ENCODE measurements at places on chromosomes 5 and 9. TPM values are rescaled to one million over a fixed set of nuclear protein-coding genes. Genes with fewer than 3 reads are reported as not detected.
A peak's percentile ranks its signal among the peaks of the same experiment; 100 is the strongest.

DNA sequence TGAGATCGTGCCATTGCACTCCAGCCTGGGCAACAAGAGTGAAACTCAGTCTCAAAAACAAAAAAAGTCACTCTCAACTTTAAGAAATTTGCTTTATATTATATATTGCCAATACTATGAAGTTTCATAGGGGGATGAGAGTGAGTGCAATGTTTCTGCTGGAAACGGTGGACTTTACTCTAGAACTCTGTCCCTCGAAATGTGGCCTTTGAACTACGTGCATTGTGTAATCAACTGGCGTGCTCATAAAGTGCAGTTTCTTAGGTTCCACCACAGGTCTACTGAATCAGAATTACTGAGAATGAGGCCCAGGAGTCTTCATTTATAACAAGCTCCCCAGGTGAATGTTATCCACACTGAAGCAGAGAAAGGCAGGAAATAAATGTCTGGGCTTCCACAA is 24.1 kb downstream of the OR2K2 start:
- no peak for DNase-seq

- DNase-seq = no peak
These were observed 586.4 kb downstream of the LRRC70 start for GRCh38 chr5:63164838-63165535.

DNA sequence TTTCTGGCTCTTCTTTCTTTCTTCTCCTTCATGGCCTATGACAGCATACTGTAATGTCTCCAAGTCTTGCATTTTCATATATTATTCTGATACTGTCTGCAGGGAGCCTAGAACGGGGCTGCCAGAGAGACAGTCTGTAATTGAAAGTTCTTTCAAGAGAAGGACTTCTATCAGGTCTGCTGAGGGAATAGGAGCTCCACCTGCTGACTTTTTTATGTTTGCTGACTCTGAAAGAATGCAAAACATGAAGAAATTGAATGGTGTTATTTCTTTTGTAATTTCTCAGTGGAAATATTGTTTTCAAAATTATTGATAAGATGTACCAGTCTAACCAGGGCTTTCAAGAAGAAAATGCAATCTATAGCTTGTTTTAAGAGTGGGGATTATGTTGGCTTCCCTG is 121.9 kb upstream of the RFX3 start:
- DNase-seq = no peak

GRCh38 chr5:172671091-172671490 is 30.0 kb downstream of the NEURL1B start:
- DNase-seq = no peak

- no peak for DNase-seq
These were observed 465.2 kb downstream of the GADD45G start for GRCh38 chr9:90070056-90070455.

DNA sequence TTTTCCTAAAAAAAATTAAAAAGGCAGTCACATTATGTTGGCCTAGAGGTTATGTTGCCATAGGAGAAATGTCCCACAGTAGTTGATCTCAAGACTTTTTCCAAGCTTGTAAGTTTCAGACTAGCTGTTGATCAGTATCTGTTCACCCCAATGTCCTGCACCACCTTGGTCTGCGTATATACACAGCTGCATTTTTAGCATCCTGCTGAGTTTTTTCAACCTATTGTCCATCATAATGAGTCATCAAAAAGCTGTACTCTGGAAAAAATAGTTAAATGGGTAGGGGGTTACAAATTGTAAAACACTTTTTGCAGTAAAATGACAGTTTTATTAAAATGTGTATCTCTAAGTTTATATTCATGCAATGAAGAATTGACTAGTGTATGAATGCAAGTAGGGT is 53.2 kb upstream of the TMEM171 start:
- DNase-seq = no peak

DNA sequence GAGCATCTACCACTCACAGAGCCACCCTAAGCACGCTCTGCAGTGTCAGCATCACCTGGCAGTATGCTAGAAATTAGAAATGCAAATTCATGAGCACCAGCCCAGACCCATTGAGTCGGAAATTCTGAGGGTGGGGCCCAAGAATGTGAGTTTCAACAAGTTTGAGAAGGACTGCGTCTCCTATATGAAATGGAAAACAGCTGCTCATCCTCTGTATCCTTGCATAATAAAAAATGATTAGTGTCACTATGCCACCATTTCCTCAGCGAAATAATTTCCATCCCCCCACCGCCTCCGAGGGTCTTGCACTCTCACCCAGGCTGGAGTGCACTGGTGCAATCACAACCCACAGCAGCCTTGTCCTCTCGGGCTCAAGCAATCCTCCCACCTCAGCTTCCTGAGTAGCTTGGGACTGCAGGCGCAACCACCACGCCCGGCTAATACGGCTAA is 1.3 kb upstream of the IQGAP2 start:
- no peak for DNase-seq

DNA sequence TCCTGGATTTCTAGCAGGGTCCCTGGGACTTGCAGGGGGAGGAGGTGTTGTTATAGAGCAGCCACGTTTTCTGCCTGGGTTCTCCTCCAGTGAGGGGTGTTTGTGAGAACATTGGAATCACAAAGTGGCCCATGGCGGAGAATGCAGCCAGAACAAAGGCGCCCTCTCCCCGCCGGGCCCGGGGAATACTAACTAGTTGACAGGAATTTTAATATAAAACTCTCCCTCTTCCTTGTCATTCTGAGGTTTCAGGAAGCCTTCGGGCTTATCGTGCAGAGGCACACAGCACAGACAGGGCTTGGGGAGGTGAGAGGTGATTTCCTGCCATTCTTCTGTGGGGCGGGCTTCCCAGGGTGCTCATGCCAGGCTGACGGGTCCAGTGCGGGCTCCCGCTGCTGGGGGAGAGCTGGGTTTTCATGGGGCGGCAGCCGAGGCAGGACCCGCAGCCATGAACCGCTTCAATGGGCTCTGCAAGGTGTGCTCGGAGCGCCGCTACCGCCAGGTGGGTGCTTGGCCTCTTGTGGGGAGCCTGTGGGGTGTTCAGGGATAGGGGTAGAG is 37.7 kb downstream of the RGS3 start:
- DNase-seq = no peak

DNA sequence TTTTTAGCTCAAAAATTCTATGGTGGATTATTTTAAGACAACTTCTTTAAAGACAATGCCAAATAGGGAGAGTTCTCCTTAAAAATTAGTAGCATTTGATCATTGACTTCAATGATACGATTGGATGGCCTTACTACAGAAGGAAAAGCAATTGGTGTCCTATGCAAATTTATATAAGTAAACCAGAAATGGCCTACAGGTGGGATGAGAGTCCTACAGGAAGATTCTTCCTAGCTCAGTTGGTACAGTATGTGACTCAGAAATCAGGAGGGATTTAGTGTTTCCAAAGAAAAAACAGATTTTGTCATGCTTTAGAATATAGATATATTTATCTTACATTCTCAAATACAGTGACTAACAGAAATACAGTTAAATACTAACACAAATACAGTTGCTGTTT is 6.5 kb downstream of the ANKRA2 start:
- peak; percentile 47 for DNase-seq

DNA sequence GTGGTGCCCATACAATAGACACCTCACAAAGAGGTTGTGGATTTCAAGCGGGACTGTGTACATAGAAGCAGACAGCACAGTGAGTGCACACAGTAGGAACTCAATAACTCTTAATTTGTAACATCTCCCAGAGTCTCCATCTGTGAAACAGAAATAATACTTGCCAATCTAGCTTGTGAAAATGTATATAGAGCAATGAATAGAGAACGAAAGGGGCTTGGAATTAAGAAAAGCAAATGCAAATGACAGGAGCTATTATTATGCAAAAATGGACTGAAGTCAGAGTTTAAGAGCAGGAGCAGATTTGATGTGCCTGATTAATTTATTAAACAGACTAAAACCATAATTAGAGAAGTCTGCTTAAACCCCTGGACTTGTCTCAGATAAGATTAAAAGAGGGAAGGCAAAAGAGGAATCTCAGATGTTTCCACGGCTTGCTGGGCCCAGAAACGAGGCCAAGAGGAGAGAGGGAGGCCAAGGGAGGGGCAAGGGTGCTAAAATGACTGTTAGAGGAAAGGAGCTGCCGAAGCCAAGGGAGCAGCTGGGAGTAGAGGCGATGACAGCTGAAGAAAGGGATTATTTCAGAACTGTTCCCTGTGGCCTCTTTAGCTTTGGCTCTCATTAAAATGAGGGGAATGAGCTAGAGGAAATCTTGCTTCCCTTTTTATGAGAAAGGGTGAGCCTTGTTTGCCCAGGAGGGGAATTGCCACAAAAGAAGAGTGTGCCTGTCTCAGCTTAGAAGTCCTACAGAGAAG is 72.1 kb downstream of the FEM1C start:
- no peak for DNase-seq

DNA sequence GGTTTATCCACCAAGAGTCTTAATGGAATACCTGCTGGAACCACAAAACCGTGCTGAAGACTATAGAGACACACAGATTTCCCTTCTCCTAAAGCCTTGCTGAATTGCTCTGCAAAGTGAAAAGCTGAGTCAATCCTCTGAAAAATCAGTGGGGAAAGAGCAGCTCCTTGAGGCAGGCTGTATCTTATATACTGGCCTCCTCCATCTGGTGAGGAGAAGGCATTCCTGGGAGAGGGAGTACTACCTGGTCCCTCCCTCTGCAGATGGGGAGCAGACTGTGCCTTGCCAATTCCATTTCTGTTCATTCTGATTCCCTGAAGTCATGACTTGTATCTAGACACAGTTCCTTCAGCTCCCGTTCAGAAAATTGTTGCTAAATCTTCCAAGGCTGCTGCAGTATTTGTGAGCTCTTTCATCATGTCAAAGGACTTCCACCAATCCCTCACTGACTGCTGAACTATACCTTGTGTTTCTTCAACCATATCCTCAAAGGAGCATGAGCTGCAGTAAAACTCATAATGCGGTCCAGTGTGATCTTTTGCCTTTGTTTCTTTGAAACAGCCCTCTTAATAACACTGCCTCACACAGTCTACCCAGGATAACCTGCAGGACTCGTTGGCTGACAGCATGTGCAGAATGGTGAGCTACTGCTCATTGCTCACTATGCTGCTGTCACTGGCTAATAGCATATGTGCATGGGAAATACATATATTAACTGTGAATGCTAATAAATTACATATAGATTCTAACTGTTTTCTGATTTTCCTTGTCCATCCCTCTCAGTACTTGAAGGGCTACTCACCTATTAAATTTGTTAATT is 84.5 kb downstream of the FOXD1 start:
- peak; percentile 17 for DNase-seq

GRCh38 chr5:169803077-169803981 is 166.3 kb downstream of the DOCK2 start:
- peak; percentile 55 for DNase-seq

DNA sequence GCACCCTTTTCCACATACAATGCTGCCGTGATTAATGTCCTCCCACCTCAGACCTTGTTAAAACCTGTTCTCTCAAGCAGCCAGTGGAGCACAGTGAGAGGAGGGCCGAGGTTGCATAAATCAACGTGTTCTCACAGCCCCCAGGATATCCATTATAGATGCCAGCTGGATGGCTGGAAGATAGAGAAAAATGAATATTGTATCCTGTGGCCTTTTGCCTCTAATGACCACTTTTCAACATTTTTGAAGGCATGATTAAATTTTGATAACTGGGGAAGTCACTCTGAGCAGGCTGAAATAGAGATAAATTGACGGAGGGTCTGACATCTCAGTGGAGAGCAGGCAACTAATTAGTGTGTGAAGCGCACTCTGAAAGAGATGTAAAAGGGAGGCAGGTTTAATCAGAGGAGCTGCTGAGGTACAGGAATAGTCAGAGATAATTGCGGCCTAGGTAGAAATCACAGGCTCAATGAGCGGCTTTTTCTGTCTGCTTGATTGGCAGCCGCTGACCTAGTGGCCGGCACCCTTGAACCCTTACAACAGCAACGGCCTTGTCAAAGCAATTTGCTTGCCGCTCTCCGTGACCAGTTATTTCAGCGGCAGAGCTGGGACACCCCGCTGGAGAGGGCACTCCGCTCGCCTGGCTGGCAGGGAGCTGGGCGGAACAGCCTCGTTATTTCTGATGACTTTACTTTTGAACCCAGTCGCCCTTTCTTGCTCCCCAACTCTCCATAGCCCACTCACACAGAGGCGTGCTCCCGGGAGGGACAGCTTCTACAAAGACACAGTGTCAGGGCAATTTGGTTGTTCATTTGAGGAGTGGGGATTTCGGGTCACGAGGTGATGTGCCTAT is 560.7 kb downstream of the PSAT1 start:
- DNase-seq = no peak

DNA sequence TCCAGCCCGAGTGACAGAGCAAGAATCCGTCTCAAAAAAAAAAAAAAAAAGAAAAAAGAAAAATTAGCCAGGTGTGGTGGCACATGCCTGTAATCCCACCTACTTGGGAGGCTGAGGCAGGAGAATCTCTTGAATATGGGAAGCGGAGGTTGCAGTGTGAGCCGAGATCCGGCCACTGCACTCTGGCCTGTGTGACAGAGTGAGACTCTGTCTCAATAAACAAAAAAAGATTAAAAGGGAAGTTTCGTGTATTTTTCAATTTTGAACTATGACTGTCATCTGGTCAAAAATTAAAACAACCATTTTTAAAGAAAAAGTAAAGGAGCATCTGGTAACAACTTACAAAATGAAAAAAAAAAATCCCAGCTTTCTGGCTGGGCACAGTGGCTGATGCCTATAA is 36.3 kb upstream of the PLIN2 start:
- DNase-seq = no peak

- no peak for DNase-seq
These were observed 19.9 kb upstream of the ZFAND5 start for GRCh38 chr9:72384710-72385485.

DNA sequence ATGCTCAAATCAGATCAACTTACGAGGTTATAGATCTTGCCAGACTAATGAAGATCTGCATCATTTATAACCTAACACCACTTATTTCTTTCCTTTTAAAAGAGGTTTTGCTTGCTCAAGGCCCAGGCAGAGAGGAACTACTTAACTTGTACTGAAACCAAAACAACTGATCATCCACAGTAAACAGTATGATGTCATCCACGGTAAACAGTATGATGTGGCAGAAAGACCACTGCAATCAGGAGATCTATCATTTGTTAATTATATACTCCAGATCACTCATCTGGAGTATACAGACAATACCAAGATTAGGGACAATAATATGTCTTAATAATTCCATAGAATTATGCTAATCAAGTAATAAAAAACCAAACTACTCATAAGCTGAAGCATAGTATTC is 116.8 kb downstream of the ADAMTS6 start:
- DNase-seq = peak; percentile 4

DNA sequence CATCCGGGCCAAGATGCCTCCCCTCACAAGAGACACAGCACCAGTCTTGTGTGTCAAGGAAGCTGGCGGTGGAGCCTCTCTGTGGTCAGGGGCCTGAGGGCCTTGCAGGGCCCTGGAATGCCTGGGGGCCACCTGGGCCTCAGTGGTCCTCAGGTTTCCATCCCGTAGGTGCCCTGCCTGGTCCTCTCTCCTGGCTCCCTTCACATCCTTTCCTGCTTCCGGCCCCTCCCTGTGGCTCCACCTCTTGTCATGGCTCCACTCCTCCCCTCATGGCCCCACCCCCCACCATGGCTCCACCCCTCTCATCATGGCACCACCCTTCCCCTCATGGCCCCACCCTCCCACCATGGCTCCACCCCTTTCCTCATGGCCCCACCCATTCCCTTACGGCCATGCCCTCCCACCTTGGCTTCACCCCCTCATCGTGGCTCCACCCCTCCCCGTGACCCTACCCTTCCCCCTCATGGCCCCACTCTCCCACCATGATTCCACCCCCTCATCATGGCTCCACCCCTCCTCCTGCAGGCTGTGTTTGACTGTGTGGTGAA is 175.8 kb downstream of the CACNA1B start:
- peak; percentile 17 for DNase-seq

Gene RAD50
- polyA plus RNA-seq = 39.6 TPM

Gene GDNF
- not detected for polyA plus RNA-seq

Gene RHOBTB3
- 9.1 TPM for polyA plus RNA-seq

Gene FAT2
- 0.01 TPM for polyA plus RNA-seq

Gene FBP1
- not detected for polyA plus RNA-seq

Gene TCF7
- polyA plus RNA-seq = 10.2 TPM

Gene DCAF10
- 11.5 TPM for polyA plus RNA-seq

Gene NEURL1B
- 2.1 TPM for polyA plus RNA-seq

Measured in A549 (cell line).